Putamen (tissue), 1 donor: ENCODE measurements at places on chromosomes 16 and 17.
A peak's percentile ranks its signal among the peaks of the same experiment; 100 is the strongest.

DNA sequence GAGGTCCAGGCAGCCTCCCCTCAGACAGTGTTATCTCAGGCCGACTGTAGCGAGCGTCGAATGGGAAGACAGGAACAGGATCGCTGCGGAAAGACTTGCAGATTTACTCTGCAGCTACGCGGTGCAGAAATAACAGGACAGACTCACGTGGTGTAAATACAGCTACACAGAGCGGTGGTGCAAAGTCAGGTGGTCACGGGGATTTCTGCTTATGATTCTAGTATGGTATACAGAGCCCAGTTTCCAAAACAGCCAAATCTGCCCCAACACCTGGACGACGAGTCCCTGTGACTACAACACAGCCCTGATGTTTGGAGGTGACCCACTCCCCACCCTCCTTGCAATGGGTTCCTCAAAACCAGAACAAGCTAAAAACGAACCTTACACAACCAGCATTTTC lies 40.6 kb upstream of the ABR start:
- DNase-seq = no peak

GRCh38 chr16:1775846-1776671 lies 3.1 kb upstream of the MRPS34 start:
- DNase-seq = no peak

- DNase-seq = no peak
Measured at GRCh38 chr16:23700509-23700908, 12.5 kb downstream of the ERN2 start.

DNA sequence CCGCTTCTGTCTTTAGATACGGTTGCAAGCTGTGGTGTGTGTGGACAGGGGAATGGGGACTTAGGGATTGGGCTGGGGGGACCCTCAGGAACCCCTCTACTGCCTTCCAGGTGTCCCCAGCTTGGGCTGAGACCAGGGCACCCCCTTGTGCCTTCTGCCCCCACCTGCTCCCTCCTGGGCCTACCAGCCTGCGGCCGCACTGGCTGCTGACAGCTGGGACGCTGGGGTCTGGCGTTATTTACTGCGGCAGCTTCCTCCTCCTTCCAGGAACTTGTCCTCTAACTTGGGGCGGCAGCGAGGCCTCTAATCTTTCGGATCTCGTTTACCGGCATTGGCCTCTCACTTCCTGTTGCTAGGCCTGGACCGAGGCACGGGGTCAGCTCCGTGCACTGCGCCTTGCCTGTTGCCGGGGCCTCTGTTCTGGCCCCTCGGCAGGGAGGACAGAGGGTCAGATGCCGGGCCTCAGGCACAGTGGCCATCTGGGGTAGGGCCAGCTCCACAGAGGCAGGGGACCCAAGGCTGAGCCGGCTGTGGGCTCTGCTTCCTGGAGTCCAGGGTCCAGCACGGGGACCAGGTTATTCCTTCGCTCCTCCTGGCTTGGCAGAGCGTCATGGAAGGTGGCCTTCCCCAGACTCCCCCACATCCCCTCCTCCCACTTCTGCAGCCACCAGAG lies 31.8 kb downstream of the TMEM235 start:
- no peak for DNase-seq

- no peak for DNase-seq
Measured at GRCh38 chr16:56833243-56833970, 31.6 kb upstream of the SLC12A3 start.

GRCh38 chr17:66087073-66087472 lies 104.9 kb downstream of the CEP112 start:
- DNase-seq = no peak

DNA sequence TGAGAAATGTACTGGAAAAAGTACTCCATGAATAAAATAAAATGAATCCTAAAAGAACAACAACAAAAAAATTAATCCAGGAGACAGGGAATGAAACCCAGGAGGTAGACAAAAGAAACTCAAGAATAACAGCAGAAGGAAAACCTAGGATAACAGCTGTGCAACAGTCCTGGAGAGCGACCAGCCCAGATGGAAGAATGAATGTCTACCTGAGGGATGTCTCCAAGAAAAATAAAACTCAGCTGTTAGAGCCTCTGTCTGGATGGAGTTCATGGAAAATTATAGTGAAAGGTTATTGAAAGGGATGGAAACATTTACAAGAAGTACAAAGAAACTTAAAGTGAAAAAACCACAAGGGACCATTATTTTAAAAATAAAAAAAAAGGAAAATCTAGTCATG lies 135.8 kb upstream of the CA10 start:
- no peak for DNase-seq

DNA sequence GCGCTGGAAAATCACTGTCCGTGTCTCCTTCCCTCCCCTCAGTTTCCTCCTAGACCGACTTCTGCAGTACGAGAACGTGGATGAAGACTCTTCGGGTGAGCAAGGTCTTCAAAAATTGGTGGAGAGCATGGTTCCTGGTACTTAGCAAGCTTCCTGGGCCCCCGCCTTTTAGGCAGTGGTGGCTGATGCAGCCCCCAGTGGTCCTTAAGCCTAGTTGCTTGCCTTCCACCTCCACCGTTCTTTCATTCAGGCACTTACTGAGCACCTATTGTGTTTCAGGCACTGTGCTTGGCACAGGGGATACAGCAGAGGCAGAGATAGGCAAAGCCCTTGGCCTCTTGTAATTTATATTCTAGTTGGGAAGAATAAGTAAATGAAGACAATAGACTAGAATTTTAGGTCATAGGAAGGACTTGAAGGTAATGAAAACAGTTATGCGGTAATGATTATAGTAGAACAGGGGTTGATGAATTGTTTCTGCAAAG lies 767 bp downstream of the INO80E start:
- no peak for DNase-seq

- no peak for DNase-seq
Measured at GRCh38 chr17:42212382-42212781, 18.1 kb upstream of the GHDC start.

DNA sequence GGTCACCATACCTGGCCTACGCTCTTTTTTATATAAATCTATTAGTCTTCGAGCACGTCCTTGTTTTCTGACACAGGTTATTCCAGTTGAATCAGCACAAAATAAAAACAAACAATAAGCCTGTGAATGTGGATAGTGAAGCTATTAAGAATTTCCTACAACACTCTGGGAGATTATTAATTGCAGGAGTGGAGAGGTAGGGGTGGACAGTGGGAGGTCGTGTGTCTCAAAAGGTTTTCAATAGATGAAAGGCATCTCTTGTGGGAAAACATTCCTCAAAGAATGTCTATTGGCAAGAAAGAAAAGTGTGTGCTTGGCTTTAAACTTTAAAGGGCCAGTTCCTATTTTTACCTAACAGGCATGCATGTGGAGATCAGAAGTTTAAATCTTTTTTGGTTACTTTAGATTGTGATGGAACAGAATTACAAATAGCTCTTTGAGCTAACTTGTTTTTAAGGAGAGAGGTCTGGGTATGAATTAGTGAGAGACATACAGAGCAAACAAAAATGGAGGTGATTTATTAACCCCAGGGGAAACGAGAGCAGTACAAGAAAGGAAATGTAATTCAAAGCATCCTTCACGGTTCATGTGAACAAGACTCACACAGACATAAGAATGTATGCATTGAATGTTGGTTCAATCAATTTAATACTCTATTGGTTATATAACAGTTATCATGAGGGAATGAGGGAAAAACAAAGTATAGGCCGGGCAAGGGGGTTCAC lies 9.0 kb downstream of the SMYD4 start:
- no peak for DNase-seq

- peak; percentile 80 for DNase-seq
Measured at GRCh38 chr17:7557775-7558543, 591 bp upstream of the TNFSF13 start.

- no peak for DNase-seq
Measured at GRCh38 chr16:85820604-85821372, 21.3 kb downstream of the COX4I1 start.

DNA sequence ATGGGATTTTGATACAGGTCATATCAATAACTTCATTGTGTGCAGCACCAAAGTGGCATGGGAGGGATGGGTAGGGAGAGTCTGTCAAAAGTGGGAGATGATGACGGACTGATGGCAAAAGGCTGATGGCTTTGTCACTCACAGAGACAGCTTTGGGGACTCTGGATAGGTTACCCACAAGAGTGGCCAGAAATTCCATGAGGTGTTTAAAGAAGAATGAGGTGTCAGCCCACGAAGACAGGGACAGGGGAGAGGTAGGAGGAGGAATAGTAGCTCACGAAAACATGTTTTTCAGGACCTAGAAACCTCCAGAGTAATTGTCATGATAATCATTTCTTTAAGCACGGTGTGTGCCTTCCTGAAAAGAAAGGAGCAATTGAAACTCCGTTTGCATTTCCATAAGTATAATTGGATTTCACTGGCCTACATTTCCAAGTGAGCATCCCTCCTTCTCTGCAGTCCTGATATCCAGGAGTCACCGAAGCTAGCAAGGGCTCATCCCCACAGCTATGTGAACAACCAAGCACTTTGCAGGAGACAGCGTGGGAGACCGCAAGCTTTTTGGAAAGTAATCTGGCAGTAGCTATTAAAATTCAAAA lies 60.0 kb downstream of the HSD17B2 start:
- DNase-seq = no peak

DNA sequence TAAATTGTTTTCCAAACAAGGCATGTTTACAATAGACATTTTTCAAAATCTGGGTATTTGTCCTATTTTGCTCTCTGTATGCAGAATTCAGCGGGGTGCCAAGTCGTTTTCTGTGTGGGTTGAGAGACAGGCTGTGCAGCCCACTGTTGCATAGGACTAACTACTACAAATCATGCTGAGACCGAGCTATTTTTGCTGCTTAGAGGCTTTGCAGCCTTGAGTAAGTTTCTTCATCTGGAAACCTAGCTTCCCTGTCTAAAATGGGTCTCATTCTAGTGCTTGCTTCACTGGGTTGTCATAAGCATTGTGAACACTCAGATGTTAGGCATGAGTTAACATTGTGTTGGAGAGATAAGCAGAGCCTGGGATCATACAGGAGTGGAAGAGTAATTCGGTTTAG lies 1.3 kb downstream of the PRPSAP2 start:
- DNase-seq = peak; percentile 27

- no peak for DNase-seq
Measured at GRCh38 chr17:58229881-58230280, 8.5 kb upstream of the LPO start.

DNA sequence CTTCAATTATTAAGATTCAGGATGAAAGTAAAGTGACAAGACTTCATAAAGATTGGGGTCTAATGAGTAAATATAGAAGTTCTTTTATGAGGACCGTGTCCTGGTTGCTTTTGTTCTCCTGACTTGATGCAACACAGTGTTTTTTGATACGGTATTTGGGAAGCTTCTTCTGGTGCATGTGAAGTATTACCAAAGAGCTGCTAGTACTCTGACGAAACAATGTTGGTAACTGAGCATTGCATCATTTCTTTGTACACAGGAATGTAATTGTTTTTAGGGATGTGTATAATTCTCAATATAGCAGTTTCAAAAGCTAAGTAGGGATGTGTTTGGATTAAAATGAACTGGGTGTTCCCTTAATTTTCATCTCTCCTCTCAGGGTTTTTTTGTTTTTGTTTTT lies 15.9 kb downstream of the KPNB1 start:
- DNase-seq = no peak

GRCh38 chr16:23594186-23594585 lies 1.9 kb downstream of the NDUFAB1 start:
- DNase-seq = no peak

GRCh38 chr17:58416937-58417299 lies 416 bp downstream of the RNF43 start:
- DNase-seq = no peak

DNA sequence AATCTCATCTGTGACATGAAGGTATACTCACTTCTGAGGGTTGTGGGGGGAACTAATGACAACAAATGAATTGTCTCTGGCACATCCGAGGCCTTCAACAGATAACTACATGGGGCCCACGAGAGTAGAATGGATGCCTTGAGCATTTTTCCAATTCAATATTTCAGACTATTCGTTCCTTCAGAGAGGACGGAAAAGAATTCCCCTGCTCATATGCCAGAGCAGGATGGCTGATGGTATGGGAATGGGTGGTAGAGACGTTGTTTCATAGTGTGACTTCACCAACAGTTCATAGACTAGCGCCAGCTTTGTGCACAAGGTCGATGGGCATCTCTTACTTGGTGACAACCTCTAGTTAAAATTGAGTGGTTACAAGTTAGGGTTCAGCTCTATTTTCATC lies 61.3 kb downstream of the HLF start:
- no peak for DNase-seq
